ENCODE measurements at places on chromosomes 5 and 9.

DNA sequence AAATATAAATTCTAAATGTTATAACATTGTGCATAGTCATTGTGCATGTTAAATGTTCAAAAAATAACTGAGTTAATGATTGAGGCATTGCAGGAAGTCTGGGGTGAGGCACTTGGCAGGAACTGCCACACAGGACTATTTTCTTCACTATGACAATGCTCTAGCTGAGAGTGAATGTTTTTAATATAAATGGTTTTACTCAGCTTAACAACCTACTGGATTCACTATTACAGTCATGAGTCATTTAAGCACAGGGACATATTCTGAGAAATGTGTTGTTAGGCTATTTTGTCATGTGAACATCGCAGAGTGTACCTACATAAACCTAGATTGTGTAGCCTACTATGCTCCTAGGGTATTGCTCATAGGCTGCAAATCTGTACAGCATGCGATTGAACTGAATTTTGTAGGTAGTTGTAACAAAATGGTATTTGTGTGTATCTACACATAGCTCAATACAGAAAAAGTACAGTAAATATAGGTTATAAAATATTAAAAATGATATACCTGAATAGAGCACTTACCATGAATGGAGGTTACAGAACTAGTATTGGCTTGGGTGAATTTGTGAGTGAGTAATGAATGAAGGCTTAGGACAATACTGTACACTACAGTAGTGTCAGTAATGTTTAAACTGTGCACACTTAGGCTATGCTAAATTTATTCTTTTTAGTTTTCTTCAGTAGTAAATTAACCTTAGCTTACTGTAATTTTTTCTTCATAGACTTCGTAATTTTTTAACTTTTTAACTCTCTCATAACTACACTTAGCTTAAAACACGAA, 346.1 kb upstream of the PTGER4 start:
- DNase-seq: no peak

DNA sequence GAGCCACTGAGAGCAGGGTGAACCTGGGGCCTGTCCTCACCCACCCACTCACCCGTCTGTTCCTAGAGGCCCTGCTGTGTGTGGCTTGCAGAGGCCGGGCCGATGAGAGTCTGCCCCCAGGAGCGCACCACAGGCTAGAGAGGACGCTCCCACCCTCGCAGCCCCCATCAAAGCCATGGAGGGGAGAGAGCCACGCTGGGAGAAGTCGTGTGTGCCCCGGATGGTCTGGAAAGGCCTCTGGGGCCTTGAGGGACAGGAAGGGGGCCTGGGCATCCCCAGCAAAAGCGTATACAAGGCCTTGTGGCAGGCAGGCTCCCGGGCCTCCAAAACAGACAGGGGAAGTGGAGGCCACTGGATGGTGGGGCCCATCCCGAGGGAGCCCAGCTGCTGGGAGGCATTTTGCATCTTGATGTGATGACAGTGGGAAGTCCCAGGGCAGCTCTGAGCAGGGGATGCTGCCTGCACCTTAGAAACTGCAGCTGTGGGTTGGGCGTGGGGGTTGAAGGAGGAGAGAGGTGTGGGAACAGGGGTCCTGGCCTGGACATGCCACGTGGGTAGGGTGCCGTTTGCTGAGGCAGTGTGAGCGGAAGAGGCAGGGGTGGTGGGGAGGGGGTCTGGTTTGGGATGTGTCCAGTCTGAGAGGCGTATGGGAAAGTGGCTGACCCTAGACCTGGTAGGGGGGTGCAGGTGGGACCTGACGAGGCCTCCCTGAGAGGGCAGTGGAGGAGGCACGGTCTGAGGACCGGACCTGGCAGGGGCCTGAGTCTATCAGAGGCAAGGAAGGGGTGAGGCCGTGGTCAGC, 43.0 kb upstream of the NOTCH1 start:
- no peak for DNase-seq

DNA sequence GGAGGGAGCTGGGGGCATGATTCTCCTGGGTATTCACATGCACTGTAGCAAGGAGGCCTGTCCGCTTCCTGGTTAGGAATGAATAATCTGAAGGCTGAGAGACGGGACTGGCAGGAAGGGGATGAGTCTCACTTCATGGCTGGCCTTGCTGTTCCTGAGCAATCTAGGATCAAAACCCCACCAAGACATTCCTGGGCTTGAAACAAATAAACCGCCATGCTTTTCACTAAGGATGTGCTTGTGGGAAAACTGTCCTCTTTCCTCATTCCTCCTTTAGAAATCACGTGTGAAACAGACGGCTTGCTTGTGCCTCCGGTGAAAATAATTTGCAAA, 132.8 kb downstream of the MACROH2A1 start:
- no peak for DNase-seq

DNA sequence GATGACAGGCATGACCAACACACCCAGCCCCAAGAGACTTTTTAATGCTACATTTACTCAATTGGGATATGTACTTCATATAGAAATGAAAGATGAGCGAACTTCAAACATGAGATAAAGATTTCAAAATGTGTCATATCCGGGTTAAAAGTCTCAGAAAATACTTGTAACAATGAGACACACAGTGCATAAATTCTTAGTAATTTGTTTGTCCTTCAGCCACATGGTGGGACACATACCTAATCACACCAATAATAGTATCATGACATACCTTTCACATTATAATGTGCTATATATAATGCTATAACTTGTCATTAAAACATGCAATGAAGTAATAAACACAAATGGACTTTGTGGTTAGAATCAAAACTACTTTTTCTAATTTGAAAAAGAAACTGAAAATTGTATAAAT, 204.7 kb upstream of the RFX3 start:
- no peak for DNase-seq

DNA sequence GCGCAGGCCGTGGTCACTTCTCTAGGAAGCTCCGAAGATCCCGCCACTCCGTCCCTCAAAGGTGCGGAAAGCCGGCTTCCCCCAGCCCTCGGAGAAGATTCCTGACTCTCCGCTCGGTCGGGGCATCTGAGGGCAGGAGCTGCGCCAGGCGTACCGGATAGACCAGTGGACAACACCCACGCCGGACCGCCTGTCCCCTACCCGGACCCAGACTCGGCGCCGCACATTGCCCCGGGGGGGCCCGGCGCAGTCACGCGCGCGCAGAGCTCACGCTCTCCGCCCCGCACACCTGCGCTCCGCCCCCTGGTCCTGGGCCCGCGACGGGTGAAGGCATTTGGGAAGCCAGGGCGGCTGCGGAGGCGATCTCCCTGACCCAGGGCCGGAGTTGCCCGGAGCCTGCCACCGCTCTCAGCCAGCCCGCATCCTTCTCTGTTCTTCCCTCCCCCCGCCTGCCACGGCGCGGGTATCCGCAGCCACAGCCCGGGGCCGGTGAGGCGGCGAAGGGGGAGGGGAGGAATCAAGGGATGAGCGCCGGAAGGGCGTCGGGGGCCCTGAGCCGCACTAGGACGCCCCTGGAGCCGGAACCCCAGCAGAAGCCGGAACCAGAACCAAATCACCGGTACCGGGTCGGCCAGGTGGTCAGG, 448 bp downstream of the RELL2 start:
- peak; percentile 53 for DNase-seq

GRCh38 chr9:2145746-2146145, 130.6 kb downstream of the SMARCA2 start:
- no peak for DNase-seq

GRCh38 chr5:133412661-133413060, 199.7 kb downstream of the FSTL4 start:
- no peak for DNase-seq
